Sciatic nerve (tissue), 2 donors: ENCODE measurements at places on chromosomes 16 and 17. TPM values are rescaled to one million over a fixed set of nuclear protein-coding genes. Genes with fewer than 3 reads are reported as not detected.

The NTN1 gene
- total RNA-seq, result 22.8 TPM

The FZD2 gene
- total RNA-seq, result 22.9 TPM

- no peak for DNase-seq
These were observed 17.6 kb downstream of the UNC119 start for GRCh38 chr17:28534740-28535375.

GRCh38 chr16:58459344-58460218, 40.4 kb upstream of the NDRG4 start:
- no peak for DNase-seq

DNA sequence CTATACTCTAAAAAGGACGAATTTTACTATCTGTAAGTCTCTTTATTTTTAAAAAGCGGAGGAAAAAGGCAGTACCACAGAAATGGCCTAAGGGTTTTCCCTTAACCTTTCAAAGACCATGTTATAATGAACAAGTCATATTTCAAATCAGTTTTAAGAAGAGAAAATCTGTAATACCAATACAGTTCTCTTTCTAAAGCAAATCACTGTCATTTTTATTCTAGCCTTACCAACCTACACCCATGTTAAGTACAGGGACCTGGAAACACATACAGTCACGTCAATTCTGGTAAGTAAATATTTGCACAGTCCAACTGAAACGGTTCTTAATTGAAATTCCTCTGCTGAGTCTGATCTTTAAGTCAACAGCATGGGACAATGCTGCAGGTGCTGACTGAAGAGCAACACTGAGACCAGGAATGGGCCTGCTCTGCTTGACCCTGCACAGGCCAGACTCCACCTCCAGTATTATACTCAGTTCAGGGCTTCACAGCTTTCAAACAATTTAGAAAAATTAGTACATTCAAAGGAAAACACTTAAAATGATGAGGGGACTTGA, 20.2 kb downstream of the MBTPS1 start:
- no peak for DNase-seq

- DNase-seq, result peak; percentile 86
These were observed 86.8 kb downstream of the WWP2 start for GRCh38 chr16:69848637-69849545.

DNA sequence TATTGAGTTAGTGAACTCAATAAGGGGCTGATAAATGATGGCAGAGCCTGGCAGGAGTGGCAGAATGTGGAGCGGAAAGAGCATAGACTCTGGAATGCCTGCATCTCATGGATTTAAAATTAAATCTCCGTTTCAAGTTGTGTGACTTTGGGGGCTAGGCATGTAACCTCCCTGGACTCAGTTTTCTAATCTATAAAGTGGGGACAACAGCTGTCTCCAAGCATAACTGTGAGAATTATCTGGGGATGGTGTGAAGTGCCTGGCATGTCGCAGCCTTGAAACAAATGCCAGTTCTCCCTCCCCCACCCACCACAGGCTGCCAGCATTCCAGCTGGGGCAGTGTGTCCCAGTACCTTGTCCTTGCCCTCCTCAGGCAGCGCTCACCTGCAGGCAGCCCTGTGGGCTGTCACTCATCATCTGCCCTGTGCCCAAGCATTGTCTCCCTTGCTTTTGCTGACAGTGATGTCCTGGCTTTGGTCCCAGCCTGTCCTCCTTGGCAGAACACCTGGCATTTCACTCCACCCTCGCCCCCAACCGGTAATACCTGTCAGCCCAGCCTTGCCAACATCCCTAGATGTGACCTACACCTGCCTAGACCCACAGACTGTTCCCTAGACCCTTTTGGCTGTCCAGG, 129.6 kb downstream of the MRM1 start:
- DNase-seq, result no peak

The NEUROD2 gene
- not detected for total RNA-seq

The ACE gene
- 14.0 TPM for total RNA-seq

DNA sequence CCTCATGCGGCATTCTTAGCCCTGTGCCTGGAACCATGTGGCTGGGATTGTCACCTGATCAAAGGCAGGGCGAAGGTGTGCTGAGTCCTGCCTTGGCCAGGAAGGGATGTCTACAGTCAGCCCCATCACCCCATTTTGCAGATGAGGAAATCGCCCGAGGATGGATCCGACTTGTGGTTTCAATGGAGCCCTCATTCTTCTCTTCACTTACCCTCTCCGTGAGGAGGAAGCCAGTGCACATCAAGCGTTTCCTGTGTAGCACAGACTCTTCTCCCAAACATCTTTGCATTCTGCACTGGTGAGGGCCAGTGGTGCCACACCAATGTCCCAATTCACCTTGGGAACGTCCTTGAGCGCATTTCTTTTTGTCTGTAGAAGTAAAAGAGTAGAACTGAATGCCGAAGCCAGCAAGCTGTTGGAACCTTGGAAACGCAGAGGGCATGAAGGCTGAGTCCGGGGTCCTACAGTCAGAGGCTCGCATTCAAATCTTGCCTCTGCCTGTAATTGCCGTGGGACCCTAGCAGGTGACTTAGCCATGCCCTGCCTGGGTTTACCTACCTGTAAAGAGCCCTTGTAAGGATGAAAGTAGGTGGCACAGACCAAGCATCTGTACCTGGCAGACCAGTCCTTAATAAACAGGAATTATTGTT, 85.4 kb downstream of the IRF8 start:
- DNase-seq, result peak; percentile 42

DNA sequence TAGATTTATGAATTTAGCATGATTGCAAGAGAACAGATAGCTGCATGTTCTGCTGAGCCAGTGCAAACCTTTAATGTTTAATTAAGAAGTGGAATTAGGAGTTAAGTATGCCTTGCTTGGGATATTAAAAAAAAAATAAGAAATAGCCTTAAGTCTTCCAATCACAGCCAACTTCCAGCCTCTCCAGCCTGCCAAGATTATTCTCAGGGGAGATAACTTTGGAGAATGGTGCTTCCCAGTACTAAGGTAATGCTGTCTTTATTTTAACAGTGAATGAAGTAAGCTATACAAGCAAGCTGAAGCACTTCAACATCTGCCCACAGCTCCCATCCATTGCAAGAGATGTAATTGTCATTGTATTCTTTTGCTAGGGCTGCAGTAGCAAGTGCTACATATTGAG, 389.5 kb upstream of the ASIC2 start:
- DNase-seq, result no peak

GRCh38 chr17:34764716-34765115, 185.3 kb downstream of the TMEM132E start:
- DNase-seq, result no peak

DNA sequence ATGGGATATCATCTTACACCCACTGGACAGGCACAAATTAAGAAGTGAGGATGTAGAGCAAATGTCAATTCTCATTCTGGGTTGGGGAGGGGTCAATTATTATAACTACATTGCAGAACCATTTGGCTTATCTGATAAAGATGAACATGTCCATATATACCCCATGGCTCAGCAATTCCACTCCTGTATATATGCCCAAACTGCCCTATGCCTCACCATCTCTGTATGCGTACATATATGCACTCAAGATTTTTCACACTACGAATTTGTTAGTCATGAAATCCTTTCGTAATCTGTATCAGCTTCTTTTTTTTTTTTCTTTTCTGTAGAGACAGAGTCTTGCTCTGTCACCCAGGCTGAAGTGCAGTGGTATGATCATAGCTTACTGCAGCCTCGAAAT, 20.8 kb upstream of the CNEP1R1 start:
- no peak for DNase-seq

The MAP2K6 gene
- total RNA-seq, result 7.7 TPM

GRCh38 chr17:19384723-19385391, 2.1 kb downstream of the MFAP4 start:
- DNase-seq, result peak; percentile 95

The SMCR8 gene
- 13.4 TPM for total RNA-seq

- DNase-seq, result no peak
These were observed 4.5 kb downstream of the CTNS start for GRCh38 chr17:3641014-3641413.

DNA sequence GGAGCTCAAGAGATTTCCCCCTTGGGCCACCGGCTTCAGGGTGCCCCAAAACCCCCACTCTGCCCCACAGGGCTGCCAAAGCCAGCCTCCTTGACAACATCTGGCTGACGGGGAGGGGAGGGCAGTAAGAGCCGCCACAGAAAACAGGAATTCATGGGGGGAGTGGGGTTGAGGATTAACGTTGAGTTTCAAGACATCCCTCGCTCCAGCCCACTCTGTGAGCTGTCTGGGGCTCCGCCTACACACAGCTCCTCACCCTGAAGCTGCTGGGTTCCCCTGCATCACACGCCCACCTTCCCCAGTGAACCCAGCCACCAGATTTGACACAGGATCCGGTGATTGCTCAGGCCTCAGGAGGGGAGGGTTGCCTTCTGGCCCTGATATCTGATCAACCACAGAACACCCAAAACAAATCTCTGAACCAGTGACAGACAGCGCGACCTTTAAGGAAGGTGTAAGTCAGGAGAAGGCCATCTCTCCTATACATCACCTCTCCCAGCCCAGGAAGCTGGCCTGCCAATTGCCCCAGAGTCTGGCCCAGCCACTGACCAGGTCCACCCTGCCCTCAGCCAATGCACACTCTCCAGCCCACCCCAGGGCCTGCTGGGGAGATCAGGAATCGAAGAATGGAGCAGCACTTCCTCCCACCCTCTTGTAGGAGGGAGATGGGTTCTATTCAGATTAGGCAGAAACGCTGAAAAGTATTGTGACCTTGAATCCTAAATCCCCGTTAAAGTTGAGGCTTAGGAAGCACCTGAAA, 132.1 kb downstream of the CLEC16A start:
- no peak for DNase-seq

The HOXB8 gene
- 0.98 TPM for total RNA-seq

DNA sequence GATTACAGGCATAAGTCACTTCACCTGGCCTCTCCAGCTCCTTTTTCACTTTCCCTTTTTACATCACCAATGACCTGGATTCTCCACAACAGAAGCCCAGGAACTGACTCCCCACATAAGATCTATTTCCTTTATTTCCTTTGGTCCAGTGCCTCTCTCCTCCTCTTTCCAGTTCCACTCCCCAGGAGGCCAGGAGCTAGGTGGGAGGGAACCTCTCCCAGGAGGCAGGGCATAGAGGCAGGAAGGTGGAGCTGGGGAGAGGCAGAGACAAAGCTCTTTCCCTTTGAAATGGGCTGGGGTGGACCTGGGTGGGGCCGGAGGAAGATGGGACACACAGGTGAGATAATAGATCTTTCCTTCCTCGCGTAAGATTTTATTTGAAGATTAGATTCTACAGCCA, 318.3 kb upstream of the TNRC6C start:
- no peak for DNase-seq

- DNase-seq, result no peak
These were observed 264.2 kb downstream of the IRX3 start for GRCh38 chr16:54022362-54022761.

- no peak for DNase-seq
These were observed 327.3 kb upstream of the CDH8 start for GRCh38 chr16:62363501-62363900.

DNA sequence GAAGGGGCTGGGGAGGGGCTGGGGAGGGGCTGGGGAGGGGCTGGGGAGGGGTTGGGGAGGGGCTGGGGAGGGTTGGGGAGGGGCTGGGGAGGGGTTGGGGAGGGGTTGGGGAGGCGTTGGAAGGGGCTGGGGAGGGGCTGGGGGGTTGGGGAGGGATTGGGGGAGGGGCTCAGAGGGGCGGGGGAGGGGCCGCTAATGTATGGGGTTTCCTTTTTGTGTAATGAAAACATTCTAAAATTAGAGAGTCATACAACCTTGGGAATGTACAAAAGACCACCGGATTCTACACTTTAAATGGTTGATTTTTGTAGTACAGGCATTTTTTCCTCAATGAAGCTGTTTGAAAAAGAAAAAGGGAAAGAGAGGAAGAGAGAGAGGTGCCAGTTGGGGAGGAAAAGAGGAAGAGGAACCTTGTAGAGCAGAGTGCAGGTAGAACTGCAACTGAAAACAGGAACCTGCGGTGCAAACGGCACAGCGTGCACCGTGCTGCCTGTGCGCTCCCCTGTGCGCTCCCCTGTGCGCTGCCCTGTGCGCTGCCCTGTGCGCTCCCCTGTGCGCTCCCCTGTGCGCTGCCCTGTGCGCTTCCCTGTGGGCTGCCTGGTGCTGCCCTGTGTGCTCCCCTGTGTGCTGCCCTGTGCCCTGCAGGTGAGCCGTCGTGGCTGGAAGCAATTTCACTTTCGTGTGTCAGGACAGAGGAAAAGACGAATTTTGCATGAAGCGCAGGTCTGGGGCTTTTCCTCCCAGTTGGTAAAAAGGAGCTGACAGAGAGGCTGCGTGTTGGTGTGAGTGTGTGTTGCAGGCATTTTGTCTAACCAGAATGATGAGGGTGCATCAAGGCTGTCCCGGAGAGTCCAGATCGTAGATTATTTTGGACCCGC, 40.8 kb downstream of the METRNL start:
- no peak for DNase-seq

DNA sequence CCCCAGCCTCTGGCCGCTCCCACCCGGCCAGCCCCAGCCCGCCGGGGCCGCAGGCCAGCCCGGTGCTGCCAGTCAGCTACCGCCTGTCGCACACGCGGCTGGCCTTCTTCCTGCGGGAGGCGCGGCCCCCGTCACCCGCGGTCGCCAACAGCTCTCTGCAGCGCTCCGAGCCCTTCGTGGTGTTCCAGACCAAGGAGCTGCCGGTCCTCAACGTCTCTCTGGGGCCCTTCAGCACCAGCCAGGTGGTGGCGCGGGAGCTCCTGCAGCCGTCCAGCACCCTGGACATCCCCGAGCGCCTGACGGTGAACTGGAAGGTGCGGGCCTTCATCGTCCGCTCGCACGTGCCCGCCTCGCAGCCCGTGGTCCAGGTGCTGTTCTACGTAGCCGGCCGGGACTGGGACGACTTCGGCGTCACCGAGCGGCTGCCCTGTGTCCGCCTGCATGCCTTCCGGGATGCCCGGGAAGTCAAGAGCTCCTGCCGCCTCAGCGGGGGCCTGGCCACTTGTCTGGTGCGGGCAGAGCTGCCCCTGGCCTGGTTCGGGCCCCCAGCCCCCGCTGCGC, 46.8 kb downstream of the TMEM132E start:
- DNase-seq, result no peak

DNA sequence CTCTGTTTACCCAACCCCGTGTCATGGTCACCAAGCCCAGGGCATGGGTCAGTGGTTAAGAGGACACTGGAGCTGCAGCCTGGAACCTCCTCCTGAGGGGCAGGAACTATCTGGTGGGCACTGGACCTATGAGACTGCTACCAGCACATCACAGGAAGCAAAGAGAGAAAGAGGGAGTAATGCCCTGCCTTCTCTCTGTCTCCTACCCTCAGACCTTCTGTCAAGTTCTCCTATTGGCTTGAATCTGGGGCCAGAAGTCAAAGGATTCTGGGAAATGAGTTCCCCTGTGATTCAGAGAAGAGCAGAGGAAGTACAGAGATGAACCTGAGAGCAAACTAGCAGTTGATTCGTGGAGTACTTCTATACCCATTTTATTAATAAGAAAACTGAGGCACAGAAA, 123.0 kb upstream of the GNAO1 start:
- no peak for DNase-seq

The SYT17 gene
- total RNA-seq, result 8.2 TPM

DNA sequence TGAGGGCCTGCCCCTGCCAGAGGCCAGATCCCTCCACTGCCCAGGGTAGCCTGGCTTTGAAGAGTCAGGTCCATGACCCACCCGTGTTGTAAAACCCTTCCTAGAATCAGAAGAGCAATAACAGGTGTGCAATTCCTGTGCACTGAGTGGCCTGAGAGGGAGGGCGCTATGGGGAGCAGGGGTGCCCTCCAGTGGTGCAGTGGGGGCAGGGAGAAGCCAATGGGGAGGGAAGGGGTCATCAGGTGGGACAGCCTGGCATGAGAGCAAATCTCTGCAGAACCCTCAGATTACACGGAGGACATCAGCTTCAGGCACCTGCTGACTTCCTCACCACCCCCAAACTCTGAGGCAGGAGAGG, 72.9 kb upstream of the ZNF469 start:
- no peak for DNase-seq

The SKAP1 gene
- 7.4 TPM for total RNA-seq
